ENCODE measurements at places on chromosomes 2 and 18.

- DNase-seq, result no peak
Measured at GRCh38 chr2:112807233-112807807, 23.0 kb upstream of the IL1A start.

DNA sequence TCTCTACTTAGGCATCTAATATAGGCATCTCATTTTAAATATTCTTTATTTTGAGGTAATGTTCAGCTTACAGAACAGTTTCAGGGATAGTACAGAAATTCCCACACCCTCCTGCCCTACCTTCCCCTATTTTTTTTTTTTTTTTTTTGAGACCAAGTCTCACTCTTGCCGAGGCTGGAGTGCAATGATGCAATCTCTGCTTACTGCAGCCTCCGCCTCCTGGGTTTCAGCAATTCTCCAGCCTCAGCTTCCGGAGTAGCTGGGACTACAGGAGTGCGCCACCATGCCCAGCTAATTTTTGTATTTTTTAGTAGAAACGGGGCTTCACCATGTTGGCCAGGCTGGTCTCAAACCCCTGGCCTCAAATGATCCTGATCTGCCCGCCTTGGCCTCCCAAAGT is 97.6 kb downstream of the EPB41L5 start:
- DNase-seq, result no peak

DNA sequence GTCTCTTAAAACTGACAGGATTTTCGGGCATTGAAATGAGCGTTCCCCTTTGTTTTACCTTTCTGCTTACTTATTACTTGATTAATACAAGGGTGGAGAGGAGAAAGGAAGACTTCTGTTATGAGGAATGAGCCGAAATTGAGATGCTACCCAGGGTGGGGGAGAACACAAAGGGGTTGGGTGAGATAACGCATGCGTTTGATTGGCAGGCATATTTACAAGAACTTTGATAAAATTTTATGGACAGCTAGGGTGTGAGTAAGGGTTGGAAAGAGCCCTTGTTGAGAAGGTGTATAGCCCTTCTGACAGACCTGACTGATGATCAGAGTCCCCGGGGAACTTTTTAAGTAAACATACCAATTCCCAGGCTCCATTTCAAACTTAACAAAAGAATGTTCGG is 1.8 kb downstream of the RNF138 start:
- no peak for DNase-seq

DNA sequence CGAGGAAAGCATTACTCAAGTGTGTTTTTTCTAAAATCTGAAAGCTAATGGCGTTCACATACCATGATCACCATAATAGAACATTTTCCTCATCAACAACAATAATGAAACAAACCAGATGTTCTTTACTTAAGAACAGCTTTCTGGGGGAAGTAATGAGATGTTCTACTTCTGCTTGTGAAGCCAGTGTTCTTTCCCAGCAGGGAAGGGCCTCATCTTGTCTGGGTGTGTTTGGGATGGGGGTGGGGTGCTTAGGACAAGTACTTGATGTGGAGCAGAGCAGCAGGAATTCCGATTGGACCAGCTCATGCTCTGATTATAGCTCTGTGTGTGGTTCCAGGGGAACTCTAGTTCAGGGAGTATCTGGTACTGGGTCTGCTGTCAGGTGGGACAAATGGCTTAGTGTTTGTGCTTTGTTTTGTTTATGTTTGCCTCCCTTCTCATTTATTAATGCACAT is 163.0 kb upstream of the NOSTRIN start:
- peak; percentile 21 for DNase-seq

DNA sequence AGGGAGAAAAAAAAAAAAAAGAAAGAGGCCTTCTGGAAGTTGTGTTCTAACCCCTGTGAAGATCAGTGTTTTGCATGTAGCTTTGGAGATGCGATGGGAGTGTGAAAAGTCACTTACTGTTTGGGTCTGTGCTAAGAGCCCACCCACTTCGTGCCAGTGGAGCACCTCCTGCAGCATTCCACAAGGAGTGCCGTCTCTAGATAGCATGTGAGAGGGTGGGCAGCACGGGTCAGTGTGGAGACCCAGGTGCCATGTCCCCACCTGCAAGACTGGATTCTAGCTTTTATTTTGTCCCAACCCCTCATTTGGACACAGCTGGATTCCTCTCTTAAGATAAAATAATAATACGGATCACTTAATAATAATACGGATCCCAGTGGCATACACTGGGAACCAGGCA is 12.5 kb upstream of the TMEM185B start:
- DNase-seq, result no peak

DNA sequence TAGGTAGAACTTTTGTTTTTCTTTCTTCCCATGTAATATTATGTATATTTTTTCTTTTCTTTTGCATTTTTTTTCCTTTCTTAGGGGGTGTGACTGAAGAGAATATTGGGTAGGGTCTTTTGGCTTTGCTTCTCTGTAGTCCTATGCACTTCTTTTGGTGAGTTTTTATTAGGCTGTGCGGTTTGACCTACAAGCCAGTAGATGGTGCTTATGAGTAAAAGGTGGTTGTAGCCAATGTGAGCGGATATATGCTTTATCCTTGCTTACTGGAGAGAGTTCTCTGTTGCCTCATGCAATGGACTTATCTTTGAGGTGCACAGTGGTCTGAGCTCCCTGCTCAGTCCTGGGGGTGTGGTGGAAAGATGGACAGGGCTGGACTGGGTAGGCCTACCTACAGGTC is 52.7 kb downstream of the DSEL start:
- DNase-seq, result no peak

- DNase-seq, result no peak
Measured at GRCh38 chr2:179311101-179311500, 46.5 kb upstream of the SESTD1 start.

- peak; percentile 69 for DNase-seq
Measured at GRCh38 chr2:208025037-208025813, at the start of gene PLEKHM3. PLEKHM3 (minus strand) TSS chr2:208025527; CDS start chr2:208001639, 23,888 bp downstream.

- DNase-seq, result no peak
Measured at GRCh38 chr2:230324503-230324902, 2.5 kb upstream of the SP140L start.

- no peak for DNase-seq
Measured at GRCh38 chr2:145464866-145465265, 944.9 kb upstream of the ZEB2 start.

DNA sequence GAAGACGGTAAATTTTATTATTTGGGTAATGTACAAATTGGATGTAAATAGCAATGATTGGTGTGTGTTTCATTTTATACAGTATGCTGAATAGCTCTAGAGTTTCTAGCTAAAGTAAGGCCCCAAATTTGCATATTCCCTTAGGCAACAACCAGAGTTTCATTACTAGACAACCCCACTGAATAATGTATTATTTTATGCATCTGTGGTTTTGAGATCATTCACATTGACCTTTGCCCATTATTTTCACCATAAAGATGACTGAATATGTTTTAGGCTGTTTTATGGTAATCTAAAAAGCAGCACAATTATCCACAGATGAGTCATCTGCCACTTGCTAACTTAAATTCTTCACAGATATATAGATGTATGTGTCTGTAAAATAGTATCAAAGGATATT is 44.5 kb upstream of the C2orf74 start:
- peak; percentile 11 for DNase-seq

GRCh38 chr2:223560749-223561435 is 41.3 kb downstream of the SCG2 start:
- DNase-seq, result peak; percentile 56

DNA sequence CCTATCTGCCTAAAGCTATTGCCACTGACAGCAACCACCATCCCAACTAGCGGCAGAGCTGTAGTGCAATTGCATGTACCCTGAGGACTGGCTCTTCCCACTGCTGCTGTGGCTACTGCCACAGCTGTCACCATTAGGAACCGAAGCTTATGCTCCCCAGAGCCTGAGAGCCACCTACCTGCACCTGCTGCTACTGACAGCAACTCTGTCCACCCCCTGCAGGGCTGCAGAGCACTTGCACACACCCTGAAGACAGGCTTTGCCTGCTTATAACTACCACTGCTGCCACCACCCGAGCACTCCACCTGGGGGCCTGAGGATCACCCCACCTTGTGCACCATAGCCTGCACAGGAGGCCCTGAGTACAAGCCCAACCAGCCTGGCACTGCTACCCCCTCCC is 217.6 kb upstream of the FOSL2 start:
- no peak for DNase-seq

DNA sequence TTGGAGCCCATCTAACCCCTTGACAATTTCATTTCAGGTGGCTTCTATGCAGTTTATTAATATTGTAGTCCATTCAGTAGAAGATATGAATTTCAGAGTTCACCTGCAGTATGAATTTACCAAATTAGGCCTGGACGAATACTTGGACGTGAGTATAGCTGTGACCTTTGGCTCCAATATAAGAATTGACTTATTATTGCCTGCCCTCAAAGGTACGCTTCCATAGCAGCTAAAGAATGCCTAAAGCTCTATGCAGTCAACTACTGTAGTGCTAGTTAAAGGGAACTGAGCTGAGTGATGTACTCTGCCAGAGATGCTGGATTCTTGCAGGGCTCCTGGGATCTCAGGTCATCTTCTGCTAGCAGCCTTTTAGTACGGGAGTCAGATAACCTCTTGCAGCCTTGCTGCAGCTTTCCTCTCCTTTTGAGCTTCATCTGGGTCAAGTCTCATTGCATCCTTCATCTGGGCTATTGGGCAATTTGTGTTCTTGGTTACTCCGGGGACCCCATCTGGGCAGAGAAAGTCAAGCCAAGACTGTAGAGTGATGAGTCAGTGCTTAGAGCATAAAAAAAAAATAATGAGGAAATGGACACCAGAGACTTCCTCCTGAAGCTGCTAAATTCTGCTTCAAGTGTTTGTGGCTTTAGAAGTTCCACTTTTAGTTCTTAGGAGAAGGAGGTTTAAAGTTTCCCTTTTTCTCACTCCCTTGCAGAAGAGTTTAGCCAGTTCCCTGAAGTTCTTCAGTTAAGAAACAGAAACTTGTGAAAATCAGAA is 105.6 kb downstream of the PRPF40A start:
- DNase-seq, result peak; percentile 56

DNA sequence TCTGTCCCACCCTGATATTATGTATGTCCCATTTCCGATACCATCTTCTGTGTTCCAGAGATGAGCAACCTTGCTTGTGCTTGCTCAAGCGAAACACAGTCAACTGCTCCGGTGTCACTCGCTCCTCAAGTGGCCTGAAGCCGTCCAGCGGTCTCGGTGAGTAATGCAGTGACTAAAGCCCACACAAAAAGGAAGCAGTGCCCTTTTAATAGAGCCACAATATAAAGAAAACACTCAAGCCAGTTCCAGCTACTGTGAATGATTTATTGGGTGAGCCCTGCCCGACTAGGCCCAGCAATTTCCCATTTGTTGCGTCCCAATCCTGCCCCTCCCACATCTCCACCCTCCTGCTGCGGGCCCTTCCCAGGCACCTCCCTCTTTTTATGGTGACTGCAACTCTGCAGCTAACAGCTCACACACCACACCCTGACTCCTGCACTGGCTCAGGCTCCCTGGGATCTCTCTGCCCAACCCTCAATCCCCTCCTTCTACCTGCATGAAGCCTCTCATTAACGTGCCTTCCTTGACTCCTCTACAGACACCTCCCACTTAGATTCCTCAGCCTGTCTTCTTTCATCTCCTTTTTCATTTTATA is 44.2 kb upstream of the DSC1 start:
- peak; percentile 82 for DNase-seq

DNA sequence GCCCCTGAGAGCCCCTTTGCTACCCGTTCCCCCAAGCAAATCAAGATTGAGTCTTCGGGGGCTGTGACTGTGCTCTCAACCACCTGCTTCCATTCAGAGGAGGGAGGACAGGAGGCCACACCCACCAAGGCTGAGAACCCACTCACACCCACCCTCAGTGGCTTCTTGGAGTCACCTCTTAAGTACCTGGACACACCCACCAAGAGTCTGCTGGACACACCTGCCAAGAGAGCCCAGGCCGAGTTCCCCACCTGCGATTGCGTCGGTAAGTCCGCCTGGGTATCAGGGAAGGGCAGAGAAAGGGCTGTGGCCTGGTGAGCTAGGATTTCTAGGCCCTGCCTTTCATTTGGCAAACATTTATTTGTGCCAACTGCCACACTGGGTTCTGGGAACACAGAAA is 63.4 kb downstream of the TET3 start:
- no peak for DNase-seq

DNA sequence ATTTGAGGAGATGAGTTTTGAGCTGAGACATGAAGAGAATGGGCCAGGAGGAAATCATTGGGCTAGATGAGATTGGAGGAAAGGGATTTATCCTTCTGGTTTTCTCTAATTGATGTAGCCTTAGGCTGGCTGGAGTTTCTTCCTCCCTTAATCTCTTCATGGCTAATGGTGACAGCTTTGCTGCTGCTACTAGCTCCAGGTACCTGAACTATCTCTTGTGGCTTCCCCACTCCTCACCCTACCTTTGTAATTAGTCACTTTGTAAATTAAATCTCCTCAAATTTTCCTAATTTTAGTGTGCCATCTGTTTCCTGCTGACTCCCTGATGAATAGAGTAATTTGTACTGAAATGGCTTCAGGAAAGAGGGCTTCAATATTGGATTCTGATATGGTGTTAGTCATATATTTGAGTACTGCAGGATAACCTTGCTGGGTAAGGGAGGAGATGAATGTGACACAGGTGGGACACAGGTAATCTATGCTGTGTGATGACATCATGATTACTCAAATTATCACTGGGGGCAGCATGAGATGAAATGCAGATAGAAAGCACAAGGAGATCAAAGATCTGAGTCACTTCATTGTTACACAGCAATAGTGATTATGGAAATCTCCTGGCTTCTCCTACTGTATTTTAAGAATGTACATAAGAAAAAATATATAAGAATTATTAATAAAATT is 1134.1 kb upstream of the DDX18 start:
- no peak for DNase-seq

- no peak for DNase-seq
Measured at GRCh38 chr2:24682304-24682703, 110.9 kb downstream of the PTRHD1 start.

- no peak for DNase-seq
Measured at GRCh38 chr18:58966704-58967103, 102.0 kb downstream of the ZNF532 start.

DNA sequence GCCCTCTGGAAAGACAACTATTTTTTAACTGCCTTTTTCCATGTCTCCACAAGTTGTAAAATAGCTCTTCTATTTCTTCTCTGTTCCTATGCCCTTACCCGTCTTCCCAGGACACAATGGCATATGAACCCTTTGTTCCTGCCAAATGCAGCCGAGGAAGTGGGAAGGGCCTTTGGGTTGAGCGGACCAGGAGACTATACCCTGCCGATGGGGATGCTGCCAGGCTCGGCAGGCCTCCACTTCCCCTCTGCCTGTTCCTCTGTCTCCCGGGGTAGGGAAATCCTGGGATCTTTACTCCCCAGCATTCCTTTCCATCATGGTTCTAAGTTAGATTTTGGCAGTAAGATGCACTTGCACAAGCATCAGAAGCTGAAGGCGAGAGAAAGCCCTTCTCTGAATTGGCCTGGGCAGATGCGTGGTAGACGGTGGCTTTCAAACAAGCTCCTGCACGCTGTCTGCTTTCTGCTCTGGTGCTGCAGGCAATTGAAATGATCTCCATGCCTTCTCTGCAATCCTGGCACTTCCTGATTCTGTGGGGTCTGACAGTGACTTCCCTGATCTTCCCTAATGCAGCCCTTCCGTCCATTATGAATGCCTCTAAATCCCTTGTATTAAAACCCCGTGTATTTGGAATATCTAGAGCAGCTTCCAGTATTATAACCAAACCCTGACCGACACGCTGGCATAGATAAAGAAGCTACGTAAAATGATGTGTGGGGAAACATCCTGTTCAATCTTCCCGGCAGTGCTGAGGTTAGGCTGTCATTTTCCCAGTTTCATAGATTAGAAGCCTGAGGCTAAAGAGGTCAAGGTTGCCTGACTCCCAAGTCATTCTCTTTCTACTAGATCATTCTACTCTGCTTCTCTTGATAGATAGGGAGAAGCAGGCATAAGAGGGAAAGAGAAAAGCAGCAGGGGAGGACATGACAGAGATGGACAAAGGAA is 69.8 kb downstream of the MCFD2 start:
- no peak for DNase-seq

GRCh38 chr2:14256890-14257289 is 375.6 kb upstream of the LRATD1 start:
- no peak for DNase-seq

Measured in A172 (cell line).